ENCODE measurements at places on chromosomes 12 and 14.

GRCh38 chr12:99027461-99027860, 382.4 kb downstream of the APAF1 start:
- no peak for DNase-seq

DNA sequence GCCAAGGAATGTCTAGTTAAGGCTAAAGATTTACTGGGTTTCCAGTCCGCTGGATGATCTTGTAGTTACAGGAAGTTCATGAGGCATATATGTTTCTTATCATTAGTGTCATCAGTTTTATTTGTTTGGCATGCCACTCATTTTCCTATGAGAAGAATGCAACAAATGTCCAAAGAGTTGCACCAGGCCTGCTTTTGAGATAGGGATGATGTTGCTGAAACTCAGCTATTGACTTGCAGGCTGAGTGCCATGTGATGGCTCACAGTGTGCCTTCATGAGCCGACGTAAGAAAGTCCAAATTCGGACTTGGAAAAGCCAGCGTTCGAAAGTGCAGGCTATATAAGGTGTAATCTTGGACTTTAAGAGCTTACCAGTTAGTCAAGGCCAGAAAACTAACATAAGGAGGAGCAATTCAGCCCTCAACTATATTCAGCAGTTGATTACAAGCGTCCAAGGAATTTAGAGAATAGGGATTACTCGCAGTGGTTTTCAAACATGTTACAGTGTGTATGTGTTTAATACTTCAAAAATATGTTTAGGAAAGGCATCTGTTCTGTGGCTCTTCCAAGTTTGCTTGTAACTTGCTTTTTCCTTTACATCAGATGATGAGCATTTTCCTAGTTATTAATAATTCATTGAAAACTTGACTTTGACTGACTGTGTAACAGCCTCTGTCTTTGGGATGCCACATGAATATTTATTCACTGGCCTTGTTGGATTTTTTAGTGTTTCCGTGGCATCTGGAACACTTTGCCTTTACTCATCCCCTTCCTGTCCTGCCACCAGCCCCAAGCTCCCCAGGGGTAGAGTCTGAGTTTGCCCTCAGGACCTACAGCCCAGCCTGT, 101.3 kb downstream of the LGMN start:
- no peak for DNase-seq

DNA sequence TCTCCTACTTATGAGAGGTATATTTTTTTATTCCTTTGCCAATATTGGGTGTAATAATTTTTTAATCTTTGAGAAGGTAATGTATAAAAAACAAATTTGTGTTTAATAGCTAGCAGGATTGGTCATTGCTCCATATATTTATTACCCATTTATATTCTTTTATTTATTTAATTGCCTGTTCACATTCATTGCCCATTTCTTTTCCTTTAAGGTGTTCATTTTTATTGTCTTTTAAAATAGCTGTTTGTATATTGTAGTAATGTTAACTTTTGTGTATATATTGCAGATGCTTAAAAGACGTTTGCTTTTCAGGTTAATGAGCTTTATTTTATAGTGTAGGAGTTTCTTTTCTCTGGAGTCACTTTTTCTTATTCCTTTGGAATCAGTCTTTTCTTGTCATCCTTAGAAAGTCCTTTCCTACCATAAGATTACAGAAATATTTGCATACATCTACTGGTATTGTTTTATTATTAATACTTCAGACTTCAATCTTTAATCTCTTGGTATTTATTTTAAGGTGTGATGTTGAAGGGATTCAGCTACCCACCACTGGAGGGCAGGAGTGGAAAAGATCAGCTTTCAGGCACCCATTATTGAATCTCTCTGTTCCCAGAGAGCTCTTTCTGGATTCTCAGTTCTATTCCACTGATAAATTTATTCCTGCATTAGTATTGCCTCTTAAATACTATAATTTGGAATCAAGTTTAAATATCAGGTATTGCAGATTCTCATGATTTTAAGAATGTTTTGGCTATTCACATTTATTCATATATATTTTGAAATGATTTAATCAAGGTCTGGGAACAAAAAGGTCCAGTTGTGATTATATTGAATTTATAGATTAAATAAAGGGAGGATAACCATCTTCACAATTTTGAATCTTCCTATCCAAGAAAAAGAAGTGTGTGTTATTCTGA, 17.3 kb downstream of the PPM1A start:
- DNase-seq: peak; percentile 42

DNA sequence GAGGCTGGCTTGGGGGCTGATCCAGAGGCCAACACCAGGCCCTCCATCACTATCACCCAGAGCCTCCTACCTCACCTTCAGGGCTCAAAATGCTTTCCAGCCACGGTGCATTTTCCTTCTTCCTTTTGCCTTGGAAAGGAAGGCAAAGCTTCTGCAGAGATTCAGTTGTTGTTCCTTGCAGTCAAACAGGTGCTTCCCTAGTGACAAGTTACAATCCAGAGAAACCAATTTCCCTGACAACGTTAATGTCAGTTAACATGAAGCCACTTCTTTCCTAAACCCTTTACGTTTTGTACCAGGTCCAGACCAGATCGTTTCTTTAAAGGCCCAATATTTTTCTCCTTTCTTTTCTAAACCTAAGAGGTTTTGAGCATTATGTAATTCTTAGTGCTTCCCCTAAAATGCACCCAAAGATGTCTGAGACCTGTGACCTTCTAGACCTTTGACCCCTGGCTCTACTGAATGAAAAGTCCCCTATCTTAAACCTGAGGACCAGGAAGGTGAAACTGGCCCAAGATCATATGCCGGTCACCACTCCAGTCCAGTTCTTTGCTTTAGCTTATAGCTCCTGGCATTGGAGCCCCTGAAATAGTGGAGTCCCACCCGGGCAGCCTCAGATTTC, 211.5 kb downstream of the SLC41A2 start:
- DNase-seq: no peak

DNA sequence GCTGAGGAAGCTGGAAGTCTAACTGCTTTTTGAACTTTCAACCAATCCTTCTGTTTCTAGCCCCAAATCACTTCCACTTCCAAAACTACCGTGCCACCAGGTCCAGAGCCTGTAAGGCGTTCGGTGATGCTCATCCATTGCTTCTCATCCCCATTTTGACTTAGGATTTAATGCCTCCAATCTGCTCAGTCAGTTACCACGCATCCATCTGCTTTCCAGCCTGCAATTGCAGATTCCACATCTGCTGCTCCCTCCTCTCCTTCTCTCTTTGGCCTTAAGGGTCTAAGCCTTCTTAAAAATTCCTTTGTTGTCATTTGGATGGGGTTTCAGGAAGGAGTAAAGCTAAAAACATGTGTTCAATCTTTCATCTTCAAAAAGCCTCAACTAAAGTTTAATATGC, 74.7 kb downstream of the TUNAR start:
- no peak for DNase-seq

GRCh38 chr12:119183942-119184695, 5.4 kb downstream of the HSPB8 start:
- DNase-seq: no peak

- DNase-seq: no peak
Observed at GRCh38 chr14:23582906-23583760, 4.5 kb upstream of the JPH4 start.

DNA sequence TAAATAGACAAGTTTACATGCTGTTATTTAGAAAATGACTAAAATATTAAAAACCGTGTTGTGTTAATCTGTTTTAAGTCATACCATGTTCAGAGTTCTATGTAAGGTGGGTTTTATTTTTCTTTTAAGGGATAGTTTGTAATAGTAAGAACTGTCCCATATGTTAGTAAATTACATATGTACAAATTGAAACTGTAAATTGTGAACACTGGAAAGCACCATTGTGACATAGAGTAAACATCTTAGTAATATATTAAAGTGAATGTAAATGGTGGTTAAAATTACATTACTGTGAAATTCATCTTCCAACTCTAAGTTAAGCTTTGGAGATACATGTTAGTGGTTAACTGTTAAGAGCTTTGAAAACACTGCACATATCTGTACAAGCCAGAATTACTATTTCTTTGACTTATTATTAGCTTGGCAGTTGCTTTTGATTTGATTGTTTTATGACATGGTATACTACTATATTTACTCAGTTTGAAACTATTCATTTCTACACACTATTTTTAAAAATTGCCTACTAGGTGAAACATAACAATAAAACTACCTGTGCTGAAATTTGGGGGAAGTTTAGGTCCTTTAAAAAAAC, 27.4 kb upstream of the DIP2B start:
- no peak for DNase-seq

GRCh38 chr14:63134801-63135200, 69.4 kb upstream of the RHOJ start:
- DNase-seq: no peak

GRCh38 chr12:96223411-96224218, 29.4 kb downstream of the ELK3 start:
- DNase-seq: peak; percentile 43

- no peak for DNase-seq
Observed at GRCh38 chr14:59018978-59019377, 169.5 kb upstream of the DAAM1 start.

DNA sequence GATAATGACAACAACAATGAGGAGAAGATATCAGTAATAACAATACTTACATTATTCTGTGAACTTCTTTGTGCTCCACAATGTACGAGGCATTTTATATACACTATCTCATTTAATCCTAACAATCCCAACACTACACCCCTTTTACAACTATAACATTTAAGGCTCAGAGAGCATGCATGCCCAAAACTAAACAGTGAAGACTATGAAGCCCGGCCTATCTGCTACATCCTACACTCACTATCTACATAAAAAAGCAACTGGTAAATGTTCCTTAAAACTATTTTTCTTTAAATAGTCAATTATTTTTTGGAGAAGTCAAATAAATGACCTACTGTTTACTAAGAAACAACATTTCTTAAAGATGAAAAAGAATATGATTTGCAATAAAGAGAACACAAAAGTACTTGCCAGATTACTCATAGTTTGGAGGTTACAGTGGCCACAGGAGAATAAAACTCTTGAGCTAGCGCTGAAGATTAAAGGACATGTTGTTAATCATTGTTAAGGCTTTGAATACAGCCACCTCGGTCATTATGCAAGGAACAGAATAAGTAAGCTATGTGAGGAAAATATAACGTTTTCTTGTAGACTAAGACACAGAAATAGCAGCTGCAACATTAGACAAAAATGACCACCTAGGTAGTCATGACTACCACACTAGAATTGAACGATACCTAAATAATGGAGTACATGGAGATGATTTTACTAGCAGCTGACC, 56.7 kb downstream of the EPS8 start:
- DNase-seq: no peak

- DNase-seq: no peak
Observed at GRCh38 chr14:77557391-77557790, 58.8 kb upstream of the ISM2 start.
